ENCODE measurements at places on chromosomes 6 and 20. TPM values are rescaled to one million over a fixed set of nuclear protein-coding genes. Genes with fewer than 3 reads are reported as not detected.

DNA sequence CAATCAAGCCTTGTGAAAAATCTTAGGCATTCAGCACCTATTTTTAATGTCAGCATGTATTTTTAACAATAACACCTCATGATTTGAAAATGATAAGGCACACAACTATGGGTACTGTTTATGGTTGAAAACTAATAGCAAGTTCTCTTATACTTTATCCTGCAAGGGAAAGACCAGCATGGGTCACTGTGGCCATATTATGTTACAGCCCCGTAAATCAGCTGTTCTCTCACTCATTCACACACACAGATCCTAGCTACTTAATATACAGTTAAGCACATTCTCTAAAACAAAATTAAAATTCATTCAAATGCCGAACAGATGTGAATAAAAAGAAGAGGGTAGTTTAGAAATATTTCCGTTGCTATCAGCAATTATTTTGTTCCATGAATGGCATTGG lies 224.4 kb downstream of the OGFRL1 start:
- no peaks in the 10 kb centered on the region for H3K36me3 ChIP-seq
- H3K4me1 ChIP-seq = no peaks in the 10 kb centered on the region
- no peak overlapping the region for H3K4me3 ChIP-seq
- no peak for DNase-seq
- no peaks in the 10 kb centered on the region for H3K27me3 ChIP-seq

CLVS2 gene
- not detected for total RNA-seq

LAMA5 gene
- total RNA-seq = 53.3 TPM

DNA sequence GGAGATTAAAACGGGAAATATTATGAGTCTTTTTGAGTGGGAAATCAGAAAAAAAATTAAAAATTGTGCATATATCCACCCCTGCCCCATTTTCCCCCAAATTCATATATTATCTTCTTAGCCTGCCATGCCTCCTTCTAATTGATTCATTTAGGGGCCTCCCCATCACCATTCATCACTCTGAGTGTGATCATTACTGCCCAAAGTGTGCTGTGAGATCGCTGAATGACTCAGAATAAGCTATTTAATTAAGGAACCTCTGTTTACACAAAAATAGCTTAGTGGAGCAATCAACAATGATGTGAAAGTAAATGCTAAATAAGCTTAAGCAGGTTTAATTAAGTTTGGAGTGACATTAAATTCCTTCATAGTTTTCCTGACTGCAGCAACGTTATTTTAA lies 645.5 kb downstream of the GRIK2 start:
- H3K36me3 ChIP-seq = peaks cover 3% of the 10 kb centered on the region
- no peaks in the 10 kb centered on the region for H3K4me1 ChIP-seq
- DNase-seq = no peak
- H3K4me3 ChIP-seq = no peak overlapping the region

- H3K27ac ChIP-seq = no peak overlapping the region
- DNase-seq = no peak
- H3K4me1 ChIP-seq = no peaks in the 10 kb centered on the region
- no peak overlapping the region for H3K4me3 ChIP-seq
- no peaks in the 10 kb centered on the region for H3K27me3 ChIP-seq
Observed at GRCh38 chr20:20897922-20898321, 185.5 kb upstream of the RALGAPA2 start.

SLC4A11 gene
- 4.9 TPM for total RNA-seq

DNA sequence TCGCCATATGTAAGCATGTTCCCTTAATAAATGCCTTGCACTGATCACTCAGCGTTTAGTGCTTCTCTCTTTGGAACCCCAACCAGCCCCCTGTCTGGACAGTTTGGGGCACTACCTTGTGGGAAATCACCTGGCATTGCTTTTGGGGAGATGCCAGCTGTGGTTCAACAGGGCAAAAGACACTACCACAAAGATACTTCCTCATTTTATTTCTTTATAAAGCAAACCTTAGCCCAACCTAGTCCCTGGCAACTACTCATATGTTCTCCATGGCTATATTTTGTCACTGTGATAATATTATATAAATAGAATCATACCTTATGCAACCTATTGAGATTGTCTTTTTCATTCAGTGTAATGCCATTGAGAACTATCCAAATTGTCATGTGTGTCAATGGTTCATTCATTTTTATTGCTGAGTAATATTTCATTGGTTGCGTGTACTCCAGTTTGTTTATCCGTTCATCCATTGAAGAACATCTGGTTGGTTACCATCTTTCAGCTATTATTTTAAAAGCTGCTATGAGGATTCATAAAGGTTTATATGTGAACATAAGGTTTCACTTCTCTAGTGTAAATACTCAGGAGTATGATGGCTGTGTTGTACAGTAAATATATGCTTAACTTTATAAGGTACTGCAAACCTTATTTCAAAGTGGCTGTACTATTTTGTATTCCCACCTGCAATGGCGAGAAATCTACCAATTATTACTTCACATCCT lies 114.8 kb downstream of the MOXD1 start:
- H3K27me3 ChIP-seq = no peaks in the 10 kb centered on the region
- no peak overlapping the region for H3K4me3 ChIP-seq
- no peak overlapping the region for H3K27ac ChIP-seq
- no peak for DNase-seq
- no peaks in the 10 kb centered on the region for H3K4me1 ChIP-seq

- no peak overlapping the region for H3K27ac ChIP-seq
- no peaks in the 10 kb centered on the region for H3K4me1 ChIP-seq
- DNase-seq = no peak
Observed at GRCh38 chr20:39643292-39643691, 681.1 kb downstream of the DHX35 start.

DNA sequence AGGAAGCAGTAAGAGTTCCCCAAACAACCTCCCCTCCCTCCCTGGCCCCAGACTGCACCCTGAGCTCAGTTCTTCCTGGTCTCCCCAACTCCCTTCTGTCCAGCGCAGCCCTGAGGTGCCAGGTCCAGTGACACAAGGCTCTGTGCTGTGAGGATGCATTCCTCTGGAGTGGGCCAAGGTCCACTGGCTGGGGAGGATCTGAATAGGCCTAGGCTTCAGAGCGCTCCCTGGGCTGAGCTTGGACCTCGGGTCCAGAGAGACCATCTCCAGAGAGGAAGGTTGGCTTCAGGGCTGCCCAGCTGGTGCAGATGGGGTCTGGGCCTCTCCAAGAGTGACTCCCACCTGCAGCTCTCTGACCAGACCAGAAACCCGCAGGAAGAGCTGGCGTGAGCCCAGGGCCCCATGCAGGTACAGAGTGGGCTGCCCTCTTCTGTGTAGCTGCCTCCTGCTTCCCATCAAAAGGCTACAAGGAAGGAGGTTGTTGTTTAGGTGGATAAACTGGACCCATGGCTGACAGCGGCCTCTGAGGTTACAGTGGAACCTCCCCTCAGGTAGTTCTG lies 52.3 kb upstream of the MLN start:
- H3K4me3 ChIP-seq = no peak overlapping the region
- no peaks in the 10 kb centered on the region for H3K27me3 ChIP-seq
- DNase-seq = no peak
- H3K4me1 ChIP-seq = no peaks in the 10 kb centered on the region
- no peaks in the 10 kb centered on the region for H3K36me3 ChIP-seq

GRCh38 chr6:138434925-138435324 lies 30.9 kb downstream of the HEBP2 start:
- no peaks in the 10 kb centered on the region for H3K36me3 ChIP-seq
- no peak overlapping the region for H3K27ac ChIP-seq
- H3K4me1 ChIP-seq = no peaks in the 10 kb centered on the region
- no peak overlapping the region for H3K4me3 ChIP-seq
- no peaks in the 10 kb centered on the region for H3K27me3 ChIP-seq
- DNase-seq = no peak

GRCh38 chr20:8633366-8633765 lies 435.5 kb upstream of the PLCB4 start:
- no peak overlapping the region for H3K4me3 ChIP-seq
- DNase-seq = no peak
- H3K27ac ChIP-seq = no peak overlapping the region
- H3K27me3 ChIP-seq = no peaks in the 10 kb centered on the region
- H3K4me1 ChIP-seq = no peaks in the 10 kb centered on the region
- no peaks in the 10 kb centered on the region for H3K36me3 ChIP-seq

DNA sequence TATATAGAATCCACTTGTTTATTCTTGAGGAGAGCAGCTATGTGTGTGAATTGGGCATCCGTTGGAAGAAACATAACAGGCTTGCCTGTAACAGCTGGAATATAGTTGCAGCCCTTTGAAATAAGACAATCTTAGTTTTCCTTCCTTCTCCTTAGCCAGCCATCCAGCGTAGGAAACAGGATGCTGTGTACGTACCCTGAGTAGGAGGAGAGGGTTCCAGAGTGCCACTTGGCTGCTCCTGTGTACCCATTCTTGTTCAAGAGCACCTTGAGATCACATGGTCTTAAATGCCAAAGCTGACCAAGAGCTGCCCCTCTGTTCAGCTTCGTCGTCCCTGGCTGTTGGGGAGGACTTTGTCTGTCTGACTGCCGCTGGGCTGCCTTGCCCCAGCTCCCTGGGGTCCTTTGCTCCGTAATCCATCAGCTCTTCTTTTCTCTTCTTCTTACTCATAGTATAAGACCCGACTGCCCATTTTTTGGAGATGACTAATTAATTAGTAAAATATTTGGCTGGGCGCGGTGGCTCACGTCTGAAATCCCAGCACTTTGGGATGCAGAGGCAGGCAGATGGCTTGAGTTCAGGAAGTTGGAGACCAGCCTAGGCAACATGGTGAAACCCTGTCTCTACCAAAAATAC lies 49.0 kb downstream of the RREB1 start:
- H3K4me1 ChIP-seq = peaks cover 3% of the 10 kb centered on the region
- no peak overlapping the region for H3K4me3 ChIP-seq
- H3K36me3 ChIP-seq = no peaks in the 10 kb centered on the region
- H3K27me3 ChIP-seq = no peaks in the 10 kb centered on the region

GRCh38 chr6:44576132-44576631 lies 188.7 kb downstream of the CDC5L start:
- no peaks in the 10 kb centered on the region for H3K27me3 ChIP-seq
- peak overlapping the region; percentile 20 for H3K27ac ChIP-seq
- H3K4me1 ChIP-seq = no peaks in the 10 kb centered on the region

GRCh38 chr6:51199733-51200260 lies 381.1 kb downstream of the TFAP2B start:
- no peak overlapping the region for H3K27ac ChIP-seq
- no peaks in the 10 kb centered on the region for H3K4me1 ChIP-seq
- no peak for DNase-seq
- H3K36me3 ChIP-seq = no peaks in the 10 kb centered on the region
- no peaks in the 10 kb centered on the region for H3K27me3 ChIP-seq

- no peaks in the 10 kb centered on the region for H3K4me1 ChIP-seq
- H3K27ac ChIP-seq = no peak overlapping the region
- H3K27me3 ChIP-seq = peaks cover 4% of the 10 kb centered on the region
- H3K4me3 ChIP-seq = no peak overlapping the region
Observed at GRCh38 chr20:62413025-62413570, 6.0 kb upstream of the CABLES2 start.

- DNase-seq = no peak
- H3K27ac ChIP-seq = no peak overlapping the region
- no peaks in the 10 kb centered on the region for H3K36me3 ChIP-seq
- H3K4me1 ChIP-seq = no peaks in the 10 kb centered on the region
- no peaks in the 10 kb centered on the region for H3K27me3 ChIP-seq
Observed at GRCh38 chr6:71444222-71444621, 155.6 kb downstream of the OGFRL1 start.

IP6K3 gene
- total RNA-seq = 4.2 TPM

DNA sequence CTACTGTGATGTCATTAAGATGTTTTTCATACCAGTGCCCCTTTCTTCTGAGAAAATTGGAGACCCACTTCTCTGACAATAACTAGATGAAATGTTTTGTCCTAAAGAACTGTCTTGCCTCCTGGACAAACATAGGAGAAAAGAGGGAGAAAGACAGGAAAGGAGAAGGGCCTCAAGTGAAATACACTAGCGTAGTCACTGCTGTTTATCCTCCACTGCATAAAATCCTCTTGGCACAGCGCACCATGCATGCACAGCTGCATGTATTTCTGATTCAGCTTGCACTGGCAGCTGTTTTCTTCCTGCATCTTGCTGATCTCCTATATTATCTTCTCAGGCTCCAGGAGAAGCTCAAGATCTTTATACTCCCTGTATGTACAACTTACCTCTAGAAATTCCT lies 158.0 kb upstream of the BMP5 start:
- no peaks in the 10 kb centered on the region for H3K27me3 ChIP-seq
- no peak overlapping the region for H3K4me3 ChIP-seq
- no peaks in the 10 kb centered on the region for H3K4me1 ChIP-seq
- H3K27ac ChIP-seq = no peak overlapping the region

RIMS1 gene
- total RNA-seq = 4.0 TPM

GRCh38 chr6:6734479-6735465 lies 146.3 kb downstream of the LY86 start:
- H3K36me3 ChIP-seq = no peaks in the 10 kb centered on the region
- no peak for DNase-seq
- H3K4me3 ChIP-seq = no peak overlapping the region

DNA sequence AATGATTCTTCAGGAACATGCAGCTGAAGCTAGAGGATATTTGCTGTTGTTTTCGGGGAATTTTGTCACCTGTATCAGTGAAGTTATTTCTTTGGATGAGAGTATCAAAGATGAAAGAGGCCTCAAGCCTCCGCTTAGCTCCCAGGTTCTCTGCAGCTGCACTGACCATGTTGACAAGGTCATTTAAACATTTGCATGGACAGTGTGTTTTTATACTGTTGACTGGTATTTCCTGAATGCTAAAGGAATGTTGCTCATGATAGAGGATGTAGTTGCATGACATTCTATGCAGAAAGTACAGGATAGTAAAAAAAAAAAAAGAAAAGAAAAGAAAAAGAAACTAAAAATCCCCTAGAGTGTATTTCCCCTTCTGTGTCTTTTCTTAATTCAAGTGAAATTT lies 165.6 kb upstream of the LAMP5 start:
- no peaks in the 10 kb centered on the region for H3K4me1 ChIP-seq
- no peak overlapping the region for H3K4me3 ChIP-seq
- no peak overlapping the region for H3K27ac ChIP-seq
- H3K36me3 ChIP-seq = no peaks in the 10 kb centered on the region
- no peaks in the 10 kb centered on the region for H3K27me3 ChIP-seq
- no peak for DNase-seq

GRCh38 chr6:138920906-138921305 lies 67.1 kb downstream of the REPS1 start:
- no peaks in the 10 kb centered on the region for H3K4me1 ChIP-seq
- H3K27ac ChIP-seq = no peak overlapping the region
- DNase-seq = no peak
- no peaks in the 10 kb centered on the region for H3K27me3 ChIP-seq

FLRT3 gene
- total RNA-seq = 6.2 TPM

OXT gene
- total RNA-seq = 4.5 TPM
